ENCODE measurements at places on chromosomes 11 and 22.

- no peak for DNase-seq
Observed at GRCh38 chr11:126118806-126119205, 56.1 kb upstream of the CDON start.

DNA sequence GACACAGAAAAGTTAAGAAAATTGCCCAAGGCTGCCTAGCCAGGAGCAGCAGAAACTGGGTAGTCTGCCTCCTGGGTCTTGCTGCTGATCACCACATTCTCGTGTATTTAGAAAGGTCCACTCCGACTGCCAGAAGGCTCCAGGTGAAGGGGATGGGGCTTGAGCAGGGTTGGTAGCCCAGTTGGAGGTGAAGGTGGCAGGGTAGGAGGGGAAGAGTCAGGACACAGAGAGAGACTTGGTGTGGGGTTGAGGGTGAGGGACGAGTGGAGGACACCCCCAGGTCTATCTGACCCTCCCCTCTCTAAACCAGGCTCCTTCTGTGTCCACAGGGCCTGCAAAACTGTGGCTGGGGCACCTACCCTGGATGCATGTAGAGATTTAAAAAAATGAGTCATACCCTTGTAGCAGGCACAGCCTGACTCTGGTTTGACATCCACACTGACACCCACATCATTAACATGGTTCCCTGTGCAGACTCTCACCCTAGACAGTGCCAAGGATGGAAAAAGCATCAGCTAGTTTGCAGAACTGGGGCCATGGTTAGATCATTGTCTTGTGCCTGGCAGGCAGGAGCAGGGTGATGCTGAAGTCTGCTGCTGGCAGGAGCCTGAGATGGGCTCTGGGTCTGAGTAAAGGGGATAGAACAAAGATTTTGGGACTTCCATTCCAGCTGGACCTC lies 273.2 kb downstream of the TENM4 start:
- DNase-seq, result no peak

DNA sequence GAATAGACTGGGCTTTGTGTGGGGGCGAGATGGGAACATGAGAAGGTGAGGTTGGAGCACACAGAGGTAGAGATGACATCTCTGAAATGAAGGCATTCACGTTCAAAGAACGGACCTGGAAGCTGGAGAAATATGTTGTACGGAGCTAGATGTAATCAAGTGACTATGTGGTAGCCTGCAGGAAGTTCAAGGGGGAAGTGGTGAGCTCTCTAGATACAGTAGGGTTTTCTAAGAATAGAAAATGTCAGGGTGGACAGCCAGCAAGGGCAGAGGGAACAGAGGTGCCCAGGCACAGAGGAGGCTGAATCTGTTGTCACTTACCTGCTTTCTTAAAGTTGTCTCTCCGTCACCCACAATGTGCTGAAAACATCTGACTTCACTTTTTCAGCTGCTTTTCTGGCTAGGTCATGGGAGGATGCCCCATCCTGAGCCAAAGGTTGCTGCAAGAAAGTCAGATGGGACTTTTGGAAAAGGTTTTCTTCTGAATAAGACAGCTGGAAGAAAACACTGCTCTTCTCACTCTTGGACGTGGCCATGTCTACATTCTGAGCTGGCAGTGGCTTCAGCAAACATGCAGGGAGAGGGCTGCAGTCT lies 171.5 kb upstream of the B3GAT1 start:
- DNase-seq, result peak; percentile 58

DNA sequence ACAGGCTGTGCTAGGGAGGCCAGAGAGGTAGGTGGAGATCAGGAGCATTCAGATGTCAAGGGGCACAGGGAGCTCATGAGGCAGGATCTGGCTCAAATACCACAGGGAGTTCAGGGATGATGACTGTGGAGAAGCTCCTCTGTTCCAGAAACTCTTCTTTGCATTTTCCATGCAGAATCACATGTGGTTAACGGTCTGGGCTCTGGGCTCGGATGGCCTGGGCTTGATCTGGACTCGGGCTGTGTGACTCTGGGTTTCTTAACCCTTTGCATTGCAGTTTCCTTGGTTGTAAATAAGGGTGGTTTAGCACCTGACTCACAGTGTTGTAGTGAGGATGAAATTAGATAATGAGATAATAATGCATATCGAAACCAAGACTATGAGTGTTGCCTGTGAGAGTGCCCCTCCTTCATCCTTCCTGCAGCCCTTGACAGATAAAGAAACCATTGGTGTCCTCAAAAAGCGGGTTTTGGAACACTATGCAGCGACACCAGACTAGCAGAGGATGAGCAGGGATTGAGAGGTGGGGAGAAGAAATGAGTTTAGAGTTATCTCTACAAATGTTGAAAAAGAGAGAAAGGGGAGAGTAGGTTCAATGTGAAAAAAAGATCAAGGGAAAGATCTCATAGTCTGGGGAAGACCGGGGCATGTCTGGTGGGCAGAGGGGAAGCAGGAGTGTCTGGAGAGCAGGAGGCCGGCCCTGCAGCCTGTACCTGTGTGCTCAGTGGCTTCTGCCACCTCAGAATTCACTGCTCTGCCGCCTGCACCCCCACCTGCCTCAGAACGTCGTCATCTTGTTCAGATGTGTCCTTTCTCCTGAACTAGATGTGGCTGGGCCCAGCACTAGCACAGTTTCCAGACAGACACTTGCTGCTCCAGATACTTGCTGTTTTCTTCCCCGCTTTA lies 197.8 kb upstream of the SORL1-AS1 start:
- no peak for DNase-seq

DNA sequence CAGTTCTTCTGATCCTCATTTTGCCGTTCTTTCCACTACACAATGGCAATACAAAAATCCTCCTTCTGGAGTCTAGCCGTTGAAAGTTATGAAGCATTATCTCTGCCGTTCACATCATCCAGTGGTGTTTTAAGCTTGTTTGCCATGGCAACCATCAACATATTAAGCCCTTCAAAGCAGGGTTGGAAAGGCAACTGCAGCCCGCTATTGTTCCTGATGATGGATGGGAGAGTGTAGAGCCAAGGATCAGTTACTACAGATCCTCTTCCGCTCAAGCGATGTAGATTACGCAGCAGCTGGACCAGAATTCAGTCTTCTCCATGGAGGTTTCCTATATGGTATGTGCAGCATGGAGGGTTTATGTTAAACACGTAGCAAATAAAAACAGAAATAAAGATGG lies 352.7 kb downstream of the NTM start:
- no peak for DNase-seq

- DNase-seq, result no peak
Observed at GRCh38 chr11:1823376-1824220, 11.2 kb upstream of the SYT8 start.

DNA sequence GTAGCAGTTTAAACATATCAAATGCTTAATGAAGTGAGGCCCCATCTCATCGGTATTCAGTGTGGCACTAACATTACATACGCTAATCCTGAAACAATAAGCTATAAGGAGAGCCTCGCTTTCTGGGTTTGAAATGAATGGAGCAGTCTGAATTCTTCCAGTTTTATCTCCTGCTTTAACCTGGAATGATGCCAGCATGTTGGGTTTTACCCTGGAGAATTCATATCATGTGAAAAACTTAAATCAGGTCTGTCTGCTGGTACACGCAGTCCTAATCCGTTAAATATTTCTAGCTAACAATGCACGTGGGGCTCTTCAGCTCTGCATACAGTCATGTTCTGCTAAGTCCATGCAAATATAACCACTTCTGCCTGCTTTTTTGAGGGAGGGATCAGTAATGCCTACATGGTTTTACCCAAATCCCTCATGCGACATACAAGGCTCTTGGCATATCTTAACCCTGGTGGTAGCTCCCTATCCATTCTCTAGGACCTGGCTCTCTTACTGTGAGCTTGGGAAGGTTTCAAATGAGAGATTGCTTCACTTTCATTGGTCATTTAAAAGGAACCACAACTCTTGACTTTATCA lies 92.7 kb downstream of the COMMD9 start:
- no peak for DNase-seq

- DNase-seq, result no peak
Observed at GRCh38 chr11:2566223-2567025, 121.6 kb downstream of the KCNQ1 start.

- DNase-seq, result peak; percentile 69
Observed at GRCh38 chr11:78733031-78733430, 158.4 kb upstream of the NARS2 start.

DNA sequence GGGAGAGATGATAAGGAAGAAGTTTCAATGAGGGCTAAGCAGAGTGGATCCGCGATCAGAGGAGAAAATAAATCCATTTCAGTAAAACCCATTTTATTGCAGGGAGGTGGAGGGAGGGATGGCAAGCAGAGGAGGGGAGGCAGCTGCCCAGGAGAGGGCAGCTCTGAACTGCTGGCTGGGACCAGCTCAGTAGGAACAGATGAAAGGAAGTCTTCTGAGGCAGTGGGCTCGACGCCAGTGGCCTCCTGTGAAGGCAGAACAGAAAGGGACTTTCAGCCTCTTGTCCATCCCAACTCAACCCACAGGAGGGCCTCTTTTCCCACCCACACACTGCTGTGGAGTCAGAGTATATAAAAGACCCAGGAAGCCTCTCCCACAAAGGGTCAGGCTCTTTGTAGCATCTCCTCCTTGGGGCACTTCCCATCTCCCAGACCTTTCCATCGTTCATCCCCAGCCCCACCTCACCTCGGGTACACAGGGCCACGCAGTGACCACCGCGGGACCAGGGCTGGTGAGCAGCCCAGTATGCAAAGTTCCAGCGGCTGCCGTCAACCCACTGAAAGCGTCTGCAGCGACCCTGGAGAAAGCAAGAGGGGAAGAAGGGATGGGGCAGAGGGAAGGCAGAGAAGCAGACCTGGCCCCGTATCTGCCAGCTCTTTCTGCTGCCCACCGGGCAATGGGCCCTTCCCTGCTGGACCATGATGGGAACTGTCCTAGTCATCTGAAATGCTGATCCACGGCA lies 3.0 kb downstream of the PRG2 start:
- no peak for DNase-seq

Data from inflammatory macrophage treated with lipopolysaccharide for 4 hours (primary cell).